ENCODE measurements at places on chromosomes 4 and X.

- no peak for DNase-seq
Observed at GRCh38 chr4:105137121-105137875, 9.4 kb upstream of the TET2 start.

DNA sequence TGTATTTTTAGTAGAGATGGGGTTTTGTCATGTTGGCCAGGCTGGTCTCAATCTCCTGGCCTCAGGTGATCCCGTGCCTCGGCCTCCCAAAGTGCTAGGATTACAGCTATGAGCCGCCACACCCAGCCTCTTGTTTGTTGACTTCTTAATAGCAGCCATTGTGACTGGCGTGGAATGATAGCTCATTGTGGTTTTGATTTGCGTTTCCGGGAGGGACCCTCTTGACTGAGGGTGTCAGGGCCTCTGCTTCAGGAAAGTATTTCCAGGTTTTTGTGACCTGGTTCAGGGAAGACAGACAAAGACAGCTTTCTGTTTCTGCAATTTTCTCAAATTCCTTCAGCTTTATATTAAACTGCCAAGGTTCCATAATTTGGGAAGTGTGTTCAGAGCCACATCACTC is 15.1 kb downstream of the CSF2RA start:
- no peak for DNase-seq

DNA sequence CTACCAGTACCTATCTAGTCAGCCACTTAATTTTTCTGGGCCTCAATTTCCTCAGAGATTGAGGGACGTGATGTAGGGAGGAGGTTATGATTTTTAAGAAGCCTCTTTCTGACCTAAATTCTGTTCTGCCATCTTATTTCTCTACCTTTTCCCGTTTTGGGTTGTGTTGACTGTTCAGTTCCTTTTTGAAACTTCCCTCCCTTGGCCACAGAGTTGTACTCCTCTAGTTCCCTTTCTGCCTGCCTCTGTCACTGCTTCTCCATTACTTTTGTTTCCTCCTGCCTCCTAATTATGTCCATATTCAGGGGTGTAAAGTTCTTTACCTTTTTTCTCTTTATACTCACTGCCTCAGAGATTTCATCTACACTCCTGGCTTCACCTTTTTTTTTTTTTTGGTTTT is 25.4 kb downstream of the CLCN5 start:
- DNase-seq = no peak

GRCh38 chr4:98574816-98575215 is 83.6 kb downstream of the TSPAN5 start:
- no peak for DNase-seq

GRCh38 chrX:136652822-136653723 is 5.1 kb downstream of the CD40LG start:
- no peak for DNase-seq

GRCh38 chrX:118174516-118175098 is 58.0 kb upstream of the KLHL13 start:
- DNase-seq = no peak

GRCh38 chrX:78124307-78124706 is 15.1 kb downstream of the TAF9B start:
- DNase-seq = no peak

GRCh38 chrX:73822775-73823174 is 259.8 kb downstream of the CHIC1 start:
- no peak for DNase-seq

GRCh38 chr4:185580699-185581098 is 45.4 kb upstream of the PDLIM3 start:
- no peak for DNase-seq

GRCh38 chrX:111262086-111262485 is 8.2 kb downstream of the CAPN6 start:
- DNase-seq = no peak

DNA sequence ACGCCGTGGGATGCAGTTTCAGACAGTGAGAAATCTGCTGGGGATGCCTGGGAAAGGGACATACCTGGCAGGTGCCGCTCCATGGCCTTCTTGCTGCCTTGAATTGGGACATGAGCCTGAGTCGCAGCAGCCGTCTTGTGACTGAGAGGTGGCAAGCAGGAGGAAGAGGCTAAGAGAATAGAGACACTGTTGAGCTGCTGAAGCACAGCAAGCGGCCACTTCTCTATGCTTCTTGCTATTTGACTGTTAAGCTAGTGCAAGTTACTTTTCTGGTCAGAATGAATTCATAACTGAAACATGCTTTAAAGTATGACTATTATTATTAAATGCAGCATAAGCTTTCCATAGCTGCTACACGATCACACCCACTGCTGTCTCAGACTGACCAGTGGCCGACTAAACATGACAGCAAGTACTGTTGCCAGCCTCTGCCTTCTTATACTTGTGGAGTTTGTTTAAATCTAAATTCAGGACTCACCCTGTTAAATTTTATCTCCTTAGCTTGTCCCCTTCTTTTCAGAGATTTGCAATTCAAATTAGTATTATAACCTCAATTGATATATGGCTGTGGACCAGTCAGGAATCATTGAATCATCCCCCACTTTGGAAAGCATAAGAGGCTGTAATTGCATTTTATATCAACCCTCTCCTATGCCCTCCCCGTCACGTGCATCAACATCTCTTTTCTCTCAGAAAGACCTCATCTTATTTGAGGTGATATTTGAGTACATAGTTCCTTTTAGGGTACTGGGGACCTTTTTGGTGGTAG is 24.8 kb upstream of the ACSL1 start:
- DNase-seq = no peak

- DNase-seq = no peak
Observed at GRCh38 chr4:31427691-31428090, 707.5 kb downstream of the PCDH7 start.

DNA sequence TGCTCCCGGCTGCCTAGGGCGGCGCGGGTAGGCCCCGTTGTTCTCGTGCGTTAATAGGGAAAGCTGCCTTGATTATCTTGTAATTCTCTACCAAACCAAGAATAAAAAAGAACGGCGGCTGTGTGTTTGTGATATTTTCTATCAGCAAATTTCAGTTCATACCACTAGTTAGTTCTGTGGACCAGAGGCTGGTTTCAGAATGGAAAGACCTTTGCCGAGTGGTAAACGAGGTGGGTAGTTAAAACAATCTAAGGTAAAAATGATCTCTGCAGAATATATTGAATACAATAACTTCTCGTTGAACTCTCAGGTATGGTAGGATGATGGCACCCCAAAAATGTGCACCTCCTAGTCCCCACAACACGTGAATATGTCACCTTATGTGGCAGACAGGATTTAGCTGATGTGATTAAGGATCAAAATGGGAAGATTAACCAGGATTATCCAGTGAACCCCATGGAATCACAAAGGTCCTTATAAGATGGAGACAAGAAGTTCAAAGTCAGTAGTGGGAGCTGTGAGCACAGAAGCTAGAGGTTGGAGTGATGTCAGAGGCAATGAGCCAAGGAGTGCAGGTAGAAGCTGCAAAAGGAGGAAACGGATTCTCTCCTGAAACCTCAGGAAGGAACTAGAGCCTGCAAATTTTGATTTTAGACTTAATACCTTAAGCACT is 574 bp upstream of the CFAP97 start:
- DNase-seq = no peak

GRCh38 chr4:139651282-139652194 is 14.1 kb upstream of the MGST2 start:
- DNase-seq = peak; percentile 31

DNA sequence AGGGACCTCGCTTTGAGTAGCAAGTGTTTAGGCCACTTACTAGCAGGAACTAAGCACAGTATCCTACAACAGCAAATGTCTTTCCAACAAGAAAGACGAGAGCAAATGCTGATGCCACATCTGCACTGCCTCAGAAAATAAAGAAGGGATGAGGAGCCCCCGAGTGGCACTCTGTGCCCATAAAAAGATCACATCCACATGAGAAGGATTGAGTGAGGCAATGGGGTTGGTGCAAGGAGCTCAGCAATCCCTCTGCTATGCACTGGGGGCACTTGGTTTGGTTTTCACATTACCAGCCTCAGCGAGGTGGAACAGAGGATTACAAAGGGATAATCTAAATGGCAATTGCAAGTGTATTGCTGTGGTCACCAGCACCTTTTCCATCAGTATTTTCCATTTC is 252.8 kb upstream of the SLC7A11 start:
- DNase-seq = no peak

DNA sequence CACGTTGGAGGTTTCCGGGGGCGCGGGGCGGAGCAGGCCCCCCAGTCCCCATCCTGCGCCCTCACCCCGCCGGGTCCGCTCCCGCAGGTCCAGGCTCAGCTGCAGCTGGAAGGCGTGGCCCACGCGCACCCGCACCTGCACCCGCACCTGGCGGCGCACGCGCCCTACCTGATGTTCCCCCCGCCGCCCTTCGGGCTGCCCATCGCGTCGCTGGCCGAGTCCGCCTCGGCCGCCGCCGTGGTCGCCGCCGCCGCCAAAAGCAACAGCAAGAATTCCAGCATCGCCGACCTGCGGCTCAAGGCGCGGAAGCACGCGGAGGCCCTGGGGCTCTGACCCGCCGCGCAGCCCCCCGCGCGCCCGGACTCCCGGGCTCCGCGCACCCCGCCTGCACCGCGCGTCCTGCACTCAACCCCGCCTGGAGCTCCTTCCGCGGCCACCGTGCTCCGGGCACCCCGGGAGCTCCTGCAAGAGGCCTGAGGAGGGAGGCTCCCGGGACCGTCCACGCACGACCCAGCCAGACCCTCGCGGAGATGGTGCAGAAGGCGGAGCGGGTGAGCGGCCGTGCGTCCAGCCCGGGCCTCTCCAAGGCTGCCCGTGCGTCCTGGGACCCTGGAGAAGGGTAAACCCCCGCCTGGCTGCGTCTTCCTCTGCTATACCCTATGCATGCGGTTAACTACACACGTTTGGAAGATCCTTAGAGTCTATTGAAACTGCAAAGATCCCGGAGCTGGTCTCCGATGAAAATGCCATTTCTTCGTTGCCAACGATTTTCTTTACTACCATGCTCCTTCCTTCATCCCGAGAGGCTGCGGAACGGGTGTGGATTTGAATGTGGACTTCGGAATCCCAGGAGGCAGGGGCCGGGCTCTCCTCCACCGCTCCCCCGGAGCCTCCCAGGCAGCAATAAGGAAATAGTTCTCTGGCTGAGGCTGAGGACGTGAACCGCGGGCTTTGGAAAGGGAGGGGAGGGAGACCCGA is 14.0 kb downstream of the SHOX start:
- no peak for DNase-seq

- peak; percentile 17 for DNase-seq
Observed at GRCh38 chrX:135112096-135112729, 8.1 kb downstream of the ETDB start.

DNA sequence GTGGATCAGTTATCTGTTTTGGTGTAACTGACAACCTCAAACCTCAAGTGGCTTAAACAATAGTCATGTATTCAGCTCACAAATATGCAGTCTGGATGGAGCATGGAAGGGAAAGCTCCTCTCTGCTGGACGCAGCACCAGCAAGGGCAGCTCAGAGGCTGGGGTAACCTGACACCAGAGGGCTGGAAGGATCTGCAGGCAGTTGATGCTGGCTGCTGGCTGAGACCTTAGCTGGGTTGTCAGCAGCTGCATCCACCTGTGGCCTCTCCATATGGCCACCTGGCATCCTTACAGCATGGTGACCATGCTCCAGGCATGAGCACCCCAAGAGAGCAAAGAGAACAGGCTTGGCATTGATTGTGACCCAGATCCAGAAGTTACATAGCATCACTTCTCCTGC is 46.7 kb downstream of the ENPP6 start:
- no peak for DNase-seq

- no peak for DNase-seq
Observed at GRCh38 chr4:128347175-128347868, 59.7 kb upstream of the PGRMC2 start.

- DNase-seq = no peak
Observed at GRCh38 chr4:166518776-166519175, 645.7 kb downstream of the TLL1 start.

GRCh38 chr4:147815741-147816140 is 83.9 kb downstream of the ARHGAP10 start:
- no peak for DNase-seq

GRCh38 chrX:48957827-48958634 is 624 bp upstream of the OTUD5 start:
- peak; percentile 92 for DNase-seq

DNA sequence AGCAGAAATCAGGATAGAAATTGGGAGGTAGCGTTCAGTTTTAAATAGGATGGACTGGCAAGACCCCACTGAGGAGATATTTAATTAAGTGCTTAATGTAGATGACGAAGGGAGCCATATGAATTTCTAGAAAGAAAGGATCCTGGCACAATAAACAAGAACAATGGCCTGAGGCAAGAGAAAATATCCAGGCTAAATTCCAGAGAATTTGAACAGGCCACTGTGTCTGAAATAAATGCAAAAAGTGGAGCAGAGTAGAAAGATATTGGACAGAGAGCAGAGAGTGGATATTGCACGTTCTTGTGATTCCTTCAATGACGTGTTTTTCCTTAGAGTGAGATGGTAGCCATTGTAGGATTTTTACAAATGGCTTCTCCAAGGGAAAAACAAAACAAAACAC is 1504.8 kb downstream of the C4orf33 start:
- no peak for DNase-seq

- no peak for DNase-seq
Observed at GRCh38 chr4:95183656-95184408, 364.9 kb downstream of the UNC5C start.

DNA sequence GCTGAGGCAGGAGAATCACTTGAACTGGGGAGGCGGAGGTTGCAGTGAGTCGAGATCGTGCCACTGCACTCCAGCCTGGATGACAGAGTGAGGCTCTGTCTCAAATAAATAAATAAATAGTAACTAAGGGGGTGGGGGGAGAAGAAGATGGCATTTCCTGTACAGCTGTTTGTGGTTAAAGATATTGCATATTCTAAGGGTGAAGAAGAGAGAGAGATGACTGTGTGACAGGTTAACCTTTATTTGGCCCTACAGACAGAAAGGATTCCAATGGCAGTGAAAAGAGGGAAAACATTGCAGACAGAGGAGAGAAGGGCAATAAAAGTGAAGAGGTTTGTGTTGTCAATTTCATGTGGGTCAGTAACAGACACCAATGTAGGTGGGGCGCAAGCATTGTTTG is 9.4 kb downstream of the TASL start:
- DNase-seq = no peak

- no peak for DNase-seq
Observed at GRCh38 chr4:2385516-2385915, 32.9 kb downstream of the ZFYVE28 start.

GRCh38 chr4:14607001-14607400 is 395.3 kb upstream of the CPEB2 start:
- no peak for DNase-seq

DNA sequence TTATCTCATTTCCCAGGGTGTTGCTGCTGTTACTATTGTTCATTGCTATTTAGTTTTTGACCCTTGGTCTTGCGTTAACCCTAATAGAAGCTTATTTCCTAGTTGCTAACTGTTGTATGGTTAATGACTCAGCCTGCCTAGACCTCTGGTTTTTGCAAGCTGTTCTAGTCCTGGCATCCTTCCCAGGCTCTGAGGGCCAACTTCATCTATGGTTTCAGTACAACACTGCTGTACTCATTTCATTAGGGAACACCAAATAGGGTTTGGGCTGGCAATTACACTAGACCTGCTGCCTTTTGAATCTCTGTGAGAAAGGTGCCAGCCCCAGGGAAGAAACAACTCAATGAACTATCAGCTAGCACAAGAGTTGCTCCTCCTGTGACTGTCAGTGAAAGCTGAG is 59.6 kb downstream of the DCX start:
- DNase-seq = no peak

All from T-helper 1 cell (primary cell).